SK-N-SH (cell line): ENCODE measurements at places on chromosomes 2 and 18. TPM values are rescaled to one million over a fixed set of nuclear protein-coding genes. Genes with fewer than 3 reads are reported as not detected.

- H3K4me1 ChIP-seq, result peaks cover 15% of the 10 kb centered on the region
- H3K27me3 ChIP-seq, result no peaks in the 10 kb centered on the region
- DNase-seq, result no peak
- H3K27ac ChIP-seq, result no peak overlapping the region
Measured at GRCh38 chr2:9844576-9844975, 1.3 kb downstream of the TAF1B start.

GRCh38 chr2:150695451-150696135 is 208.1 kb upstream of the RND3 start:
- no peaks in the 10 kb centered on the region for H3K36me3 ChIP-seq
- H3K4me3 ChIP-seq, result no peak overlapping the region
- no peaks in the 10 kb centered on the region for H3K27me3 ChIP-seq
- H3K27ac ChIP-seq, result no peak overlapping the region
- H3K4me1 ChIP-seq, result no peaks in the 10 kb centered on the region; the same call in 1 of the 2 replicates
- DNase-seq, result no peak

DNA sequence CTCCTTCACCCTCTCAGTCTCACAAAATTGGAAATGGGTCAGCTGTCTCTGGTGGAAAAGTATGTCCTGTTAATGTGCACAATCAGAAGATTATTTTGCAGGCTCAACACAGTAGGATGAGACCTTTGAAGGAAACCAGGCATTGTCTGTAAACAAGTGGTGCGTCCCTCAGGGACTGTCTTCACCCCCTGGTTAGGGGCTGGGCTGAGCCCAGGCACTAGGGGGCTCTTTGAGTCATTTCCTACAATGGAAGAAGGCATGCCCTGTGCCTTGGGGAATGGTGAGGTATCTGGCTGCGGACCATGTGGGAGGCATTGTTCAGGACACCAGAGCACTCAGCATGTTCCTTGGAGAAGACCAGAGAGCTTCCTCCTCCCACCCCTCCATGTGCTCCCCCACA is 26.8 kb downstream of the PKDCC start:
- H3K36me3 ChIP-seq, result no peaks in the 10 kb centered on the region
- no peak overlapping the region for H3K27ac ChIP-seq
- H3K27me3 ChIP-seq, result peaks cover 8% of the 10 kb centered on the region; the same call in 1 of the 2 replicates
- H3K4me3 ChIP-seq, result no peak overlapping the region
- no peak for DNase-seq
- H3K4me1 ChIP-seq, result peaks cover 36% of the 10 kb centered on the region; the same call in 1 of the 2 replicates

GRCh38 chr18:39166776-39167175 is 1601.2 kb upstream of the CELF4 start:
- no peaks in the 10 kb centered on the region for H3K4me1 ChIP-seq
- no peak overlapping the region for H3K4me3 ChIP-seq
- DNase-seq, result no peak
- H3K27ac ChIP-seq, result no peak overlapping the region
- no peaks in the 10 kb centered on the region for H3K36me3 ChIP-seq

- H3K4me3 ChIP-seq, result no peak overlapping the region
- H3K4me1 ChIP-seq, result peaks cover 4% of the 10 kb centered on the region; the same call in 1 of the 2 replicates
- H3K27me3 ChIP-seq, result no peaks in the 10 kb centered on the region
- H3K36me3 ChIP-seq, result no peaks in the 10 kb centered on the region
- no peak for DNase-seq
Measured at GRCh38 chr2:133835821-133836619, 267.8 kb upstream of the NCKAP5 start.

DNA sequence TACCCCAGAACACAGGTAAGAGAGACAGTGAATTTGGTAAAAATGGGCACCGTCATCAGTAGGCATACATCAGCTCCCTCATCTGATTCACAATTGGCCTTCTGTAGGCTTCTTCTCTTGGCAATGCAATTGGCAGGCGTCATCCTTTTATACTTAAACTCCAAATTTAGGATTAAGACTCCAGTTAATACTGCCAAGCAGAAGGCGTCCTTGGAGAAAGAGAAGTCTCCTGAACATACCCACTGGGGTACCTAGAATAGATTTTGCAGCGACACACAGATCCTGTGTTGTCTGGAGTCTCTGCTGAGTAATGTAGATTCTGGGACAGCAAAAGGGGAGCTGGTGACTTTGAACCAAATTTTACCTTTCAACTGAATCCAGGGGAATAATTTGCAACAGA is 592 bp upstream of the METAP1D start:
- 0 out of 2 replicates have a peak overlapping the region, but pooled peaks have one; percentile 44 for H3K27ac ChIP-seq
- no peaks in the 10 kb centered on the region for H3K36me3 ChIP-seq
- DNase-seq, result no peak

DNA sequence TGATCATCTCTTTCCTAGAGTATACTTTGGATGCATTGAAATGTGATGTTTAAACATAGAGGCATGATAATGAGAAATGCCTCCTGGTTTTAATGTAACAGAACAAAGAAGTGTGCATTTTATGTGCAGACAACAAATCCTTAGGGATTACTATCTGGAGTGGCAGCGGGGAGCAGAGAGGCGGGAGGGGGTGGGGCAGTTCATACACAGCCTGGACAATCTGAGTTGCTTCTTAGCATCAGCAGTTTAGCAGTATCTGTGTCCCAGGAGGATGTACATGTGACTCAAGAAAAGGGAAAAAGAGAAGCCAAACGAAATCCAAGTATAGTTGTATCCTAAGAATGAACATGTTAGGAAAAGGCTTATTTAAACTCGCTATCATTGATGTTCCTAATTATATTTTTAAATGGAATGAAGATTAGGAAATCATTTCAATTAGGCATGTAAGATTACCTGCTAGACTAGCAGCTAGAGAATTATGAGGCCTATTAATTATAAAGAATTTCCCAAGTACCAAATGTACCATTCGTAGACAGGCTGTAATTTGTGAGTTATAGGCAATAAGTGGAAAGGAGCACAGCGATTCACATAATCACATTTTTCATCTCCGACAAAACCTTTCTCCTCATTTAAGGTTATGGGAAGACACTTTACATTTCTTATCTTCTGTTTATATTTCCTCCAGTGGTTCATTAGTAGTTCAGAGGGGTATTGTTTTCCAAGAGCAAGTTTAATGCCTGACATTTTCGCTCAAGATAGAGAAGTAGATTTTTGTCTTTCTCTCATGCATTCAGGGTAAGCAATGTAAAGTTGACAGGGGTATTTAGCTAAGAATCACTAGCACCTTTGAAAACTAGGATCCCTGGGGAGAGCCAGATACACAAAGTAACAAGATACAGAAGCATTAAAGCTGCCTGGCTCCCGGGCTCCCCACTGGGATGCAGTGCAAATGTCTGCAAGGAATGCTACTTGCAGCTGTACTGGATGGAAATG is 141.3 kb upstream of the NOSTRIN start:
- no peaks in the 10 kb centered on the region for H3K27me3 ChIP-seq
- H3K4me1 ChIP-seq, result peaks cover 6% of the 10 kb centered on the region; the same call in 1 of the 2 replicates

DNA sequence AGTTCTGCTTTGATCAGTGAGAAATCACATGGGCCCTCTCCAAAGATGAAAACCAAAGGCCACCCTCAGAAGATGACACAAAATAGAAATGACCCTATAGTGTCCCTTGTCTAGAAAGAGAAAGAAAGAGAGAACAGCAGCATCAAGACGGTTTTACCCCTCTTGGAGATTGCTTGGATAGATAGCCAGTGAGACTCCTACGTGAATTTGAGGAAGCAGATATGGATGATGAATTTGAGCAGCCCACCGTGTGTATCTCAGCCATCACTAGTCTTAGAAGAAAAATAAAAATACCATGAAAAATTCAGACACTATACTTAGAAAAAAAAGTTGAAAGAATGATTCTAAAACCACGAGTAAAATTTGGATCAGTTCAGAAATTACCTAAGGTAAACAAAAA is 329.1 kb upstream of the CNTNAP5 start:
- H3K27ac ChIP-seq, result no peak overlapping the region
- no peaks in the 10 kb centered on the region for H3K4me1 ChIP-seq
- H3K4me3 ChIP-seq, result no peak overlapping the region
- no peak for DNase-seq
- H3K27me3 ChIP-seq, result no peaks in the 10 kb centered on the region

GRCh38 chr2:35960596-35960995 is 395.0 kb upstream of the CRIM1 start:
- H3K4me3 ChIP-seq, result no peak overlapping the region
- no peak overlapping the region for H3K27ac ChIP-seq
- no peaks in the 10 kb centered on the region for H3K4me1 ChIP-seq
- H3K36me3 ChIP-seq, result no peaks in the 10 kb centered on the region

GRCh38 chr2:160208655-160209515 is 8.8 kb upstream of the ITGB6 start:
- H3K27me3 ChIP-seq, result no peaks in the 10 kb centered on the region
- no peaks in the 10 kb centered on the region for H3K36me3 ChIP-seq
- H3K4me1 ChIP-seq, result peaks cover 26% of the 10 kb centered on the region
- peak overlapping the region; percentile 95 for H3K27ac ChIP-seq

DNA sequence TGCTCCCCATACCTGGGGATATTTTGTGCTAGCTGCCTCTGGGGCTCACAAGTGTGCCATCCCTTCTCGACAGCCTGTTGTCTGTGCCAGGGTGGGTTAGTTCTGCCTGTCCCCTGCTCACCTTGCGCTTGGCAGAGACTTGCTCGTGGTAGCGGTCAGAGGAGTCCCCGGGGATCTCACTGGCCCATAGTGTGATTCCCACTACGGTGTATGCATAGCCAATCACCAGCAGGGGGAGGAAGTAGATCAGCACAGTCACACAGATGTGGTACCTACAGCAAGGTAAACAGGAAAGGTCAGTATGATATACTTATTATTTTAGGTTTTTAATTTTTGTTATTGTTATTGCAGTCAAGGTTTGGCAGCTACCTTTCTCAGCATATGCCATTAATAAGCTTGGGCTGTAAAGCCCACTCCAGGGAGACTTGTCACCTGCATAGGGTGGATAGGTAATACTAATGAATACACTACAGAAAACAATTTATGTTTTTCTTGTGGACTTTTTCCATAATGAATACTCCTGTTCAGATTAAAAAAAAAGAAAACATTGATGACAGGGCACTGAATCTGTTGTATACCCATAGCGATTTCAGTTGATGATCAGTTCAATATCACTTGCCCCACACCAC is 95.2 kb downstream of the POLE4 start:
- H3K36me3 ChIP-seq, result no peaks in the 10 kb centered on the region
- H3K27ac ChIP-seq, result no peak overlapping the region
- H3K27me3 ChIP-seq, result no peaks in the 10 kb centered on the region
- peak; percentile 58 for DNase-seq
- H3K4me1 ChIP-seq, result peaks cover 5% of the 10 kb centered on the region; the same call in 1 of the 2 replicates
- H3K4me3 ChIP-seq, result no peak overlapping the region

GRCh38 chr18:2618009-2618408 is 37.5 kb upstream of the SMCHD1 start:
- H3K27me3 ChIP-seq, result no peaks in the 10 kb centered on the region
- DNase-seq, result no peak
- no peak overlapping the region for H3K4me3 ChIP-seq
- H3K27ac ChIP-seq, result no peak overlapping the region
- H3K36me3 ChIP-seq, result peaks cover 28% of the 10 kb centered on the region
- no peaks in the 10 kb centered on the region for H3K4me1 ChIP-seq

DNA sequence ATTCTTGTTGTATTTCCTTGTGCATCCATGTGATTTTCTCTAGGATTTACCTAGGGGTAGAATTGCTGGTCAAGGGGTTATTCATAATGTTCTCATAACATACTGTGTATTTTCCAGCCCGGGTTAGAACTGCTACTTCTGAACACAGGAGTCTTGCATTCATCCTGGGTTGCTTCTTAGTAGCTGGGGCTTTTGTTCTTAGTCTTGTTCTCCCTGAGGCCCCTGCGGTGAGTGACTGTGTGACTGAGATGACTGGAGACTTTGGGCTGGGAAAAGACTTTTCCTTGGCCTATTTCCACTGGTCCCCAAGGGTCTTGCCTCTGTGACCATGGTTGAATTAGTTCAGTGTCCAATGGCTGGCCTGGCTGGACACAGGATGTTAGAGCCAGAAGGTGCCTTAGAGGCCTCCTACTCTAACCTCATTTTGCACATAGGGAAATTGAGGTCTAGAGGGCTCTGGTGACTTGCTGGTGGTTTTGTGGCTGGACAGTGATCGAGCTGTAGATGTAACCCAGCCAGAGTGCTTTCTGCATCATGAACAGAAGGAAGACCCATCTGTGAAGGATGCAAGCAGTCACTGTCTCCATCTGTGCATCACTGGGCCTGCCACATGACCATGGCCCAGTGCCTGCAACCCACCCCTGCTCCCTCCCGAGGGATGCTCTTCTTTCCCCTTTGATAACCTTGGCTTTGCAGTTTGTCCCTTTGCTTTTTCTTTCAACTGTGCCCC is 233.3 kb downstream of the FHOD3 start:
- H3K4me3 ChIP-seq, result no peak overlapping the region
- DNase-seq, result no peak
- peaks cover 11% of the 10 kb centered on the region; the same call in 1 of the 2 replicates for H3K4me1 ChIP-seq
- H3K36me3 ChIP-seq, result no peaks in the 10 kb centered on the region

DNA sequence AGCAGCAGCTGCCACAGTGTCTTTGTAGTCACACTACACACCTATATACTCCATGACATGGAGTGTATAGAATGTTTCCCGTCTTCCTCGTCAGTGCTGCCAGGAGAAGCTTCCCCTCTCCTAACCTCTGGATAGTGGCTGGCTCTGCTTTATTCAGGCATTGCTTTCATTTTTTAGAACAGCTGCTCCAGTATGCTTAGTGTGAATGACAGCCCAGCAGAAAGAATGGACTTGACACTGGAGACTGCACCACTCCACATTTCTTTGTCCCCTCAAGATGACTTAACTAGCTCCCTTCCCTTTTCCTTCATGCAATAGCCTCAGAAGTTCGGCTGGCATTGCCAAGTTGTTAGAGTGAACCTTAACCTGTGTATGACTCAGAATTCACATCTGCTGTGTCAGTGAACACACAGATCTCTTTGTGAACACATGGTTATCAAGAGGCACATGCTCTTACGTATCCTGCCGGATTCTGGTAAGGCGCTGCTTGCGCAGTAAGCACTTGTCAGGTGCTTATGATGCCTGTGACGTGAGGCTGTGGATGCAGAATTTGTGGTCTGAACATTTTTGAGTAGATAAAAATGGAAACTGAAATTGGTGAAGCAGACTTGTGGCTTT is 73.9 kb downstream of the NEDD4L start:
- no peak for DNase-seq
- no peaks in the 10 kb centered on the region for H3K36me3 ChIP-seq
- no peaks in the 10 kb centered on the region for H3K27me3 ChIP-seq
- no peak overlapping the region for H3K4me3 ChIP-seq
- peaks cover 15% of the 10 kb centered on the region for H3K4me1 ChIP-seq

GRCh38 chr2:26740890-26741302 is 23.2 kb upstream of the SLC35F6 start:
- no peaks in the 10 kb centered on the region for H3K4me1 ChIP-seq
- no peaks in the 10 kb centered on the region for H3K36me3 ChIP-seq
- H3K4me3 ChIP-seq, result no peak overlapping the region
- H3K27ac ChIP-seq, result no peak overlapping the region

The DSG4 gene
- polyA plus RNA-seq, result not detected in 2 replicates

The MYOM1 gene
- 0.07 and 0.08 TPM in 2 replicates for polyA plus RNA-seq

The RIOK3 gene
- polyA plus RNA-seq, result 12.3 and 16.5 TPM in 2 replicates

The FSHR gene
- polyA plus RNA-seq, result not detected in 2 replicates

The KLHL30 gene
- polyA plus RNA-seq, result not detected in 2 replicates

The CENPA gene
- polyA plus RNA-seq, result 17.0 and 19.5 TPM in 2 replicates
